ENCODE measurements at places on chromosomes 5 and 9.

DNA sequence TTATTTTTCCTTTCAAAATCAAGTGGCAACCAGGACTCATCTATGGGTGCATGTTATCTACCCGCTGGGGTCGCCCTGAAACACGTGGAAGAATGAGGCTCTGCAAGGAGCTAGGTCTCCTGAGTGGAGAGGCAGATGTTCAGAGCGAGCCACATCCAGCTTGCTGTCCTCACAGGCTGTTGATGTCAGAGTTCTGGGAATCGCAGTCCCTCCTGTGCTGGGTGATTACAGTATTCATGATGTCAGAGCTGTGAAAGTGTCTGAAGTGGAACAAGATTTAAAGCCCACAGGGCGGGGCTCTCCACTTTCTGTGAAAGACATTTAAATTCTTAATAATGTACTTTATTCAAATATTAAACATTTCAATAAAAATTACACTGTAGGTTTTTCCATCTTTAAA is 24.4 kb upstream of the LMX1B start:
- DNase-seq = no peak

- DNase-seq = no peak
These were observed 33.7 kb downstream of the CRB2 start for GRCh38 chr9:123389698-123390097.

- DNase-seq = no peak
These were observed 41.2 kb downstream of the NIM1K start for GRCh38 chr5:43232943-43233833.

GRCh38 chr5:60640901-60641300 is 59.1 kb downstream of the DEPDC1B start:
- DNase-seq = no peak

GRCh38 chr5:58258984-58259684 is 200.8 kb downstream of the PLK2 start:
- no peak for DNase-seq

- no peak for DNase-seq
These were observed 28.0 kb upstream of the SYK start for GRCh38 chr9:90773617-90774016.

- DNase-seq = no peak
These were observed 19.4 kb downstream of the CCNH start for GRCh38 chr5:87393331-87393730.

DNA sequence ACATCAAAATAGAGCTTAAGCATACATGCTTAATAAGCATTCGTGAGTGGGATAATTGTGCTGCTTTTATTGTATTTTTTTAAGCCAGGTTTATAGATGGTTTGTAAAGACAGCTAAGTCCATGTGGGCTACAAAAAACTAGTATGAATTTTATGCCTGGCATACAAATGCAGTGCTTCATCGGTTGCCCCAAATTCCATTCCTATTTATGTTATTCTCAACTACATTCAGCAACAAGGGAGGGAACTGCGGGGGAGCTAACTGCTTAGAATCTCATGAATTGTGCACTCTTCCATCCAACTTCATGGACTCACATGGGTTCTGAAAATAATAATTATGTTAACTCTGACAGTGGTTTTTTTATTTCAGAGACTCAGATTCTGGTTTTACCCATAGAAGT is 199.2 kb downstream of the FAM170A start:
- DNase-seq = no peak

- DNase-seq = no peak
These were observed 268.8 kb upstream of the NREP start for GRCh38 chr5:112025757-112026156.

DNA sequence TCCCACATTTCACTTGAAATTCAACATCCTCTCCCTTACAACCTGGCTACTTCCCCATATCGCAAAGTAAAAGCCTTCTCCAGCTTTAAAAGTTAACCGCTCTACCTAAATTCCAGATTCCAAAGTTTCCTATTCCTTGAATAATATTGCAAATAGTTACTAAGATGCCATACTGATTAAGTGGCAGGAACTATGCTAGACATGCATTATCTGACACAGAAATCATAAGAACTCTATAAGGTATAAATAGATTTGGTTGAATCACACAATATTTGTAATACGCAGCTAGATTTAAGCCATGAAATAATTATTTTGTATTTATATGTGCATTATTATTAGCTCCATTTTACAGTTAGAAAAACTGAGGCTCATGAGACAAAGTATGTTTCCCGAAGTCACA is 92.8 kb downstream of the NFIB start:
- DNase-seq = no peak

DNA sequence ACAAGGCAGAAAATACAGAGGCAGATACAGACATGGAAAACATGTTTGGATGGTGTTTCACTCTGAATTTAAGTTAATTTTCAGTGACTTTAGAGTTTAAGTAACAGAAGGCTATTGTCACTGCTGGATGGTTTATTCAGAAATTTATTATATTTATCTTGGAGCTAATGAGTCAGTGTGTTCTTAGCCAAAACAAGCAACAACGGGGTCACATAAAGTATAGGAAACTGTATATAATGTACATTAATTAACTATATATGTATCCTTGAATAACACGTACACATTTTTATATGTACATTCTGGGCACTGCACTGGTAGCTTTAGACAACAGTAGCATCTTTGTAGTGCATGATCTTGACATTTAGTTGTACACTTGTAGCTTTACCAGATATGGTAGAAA is 30.7 kb downstream of the CYLC2 start:
- DNase-seq = no peak

- DNase-seq = no peak
These were observed 150.4 kb downstream of the C5orf15 start for GRCh38 chr5:133818031-133818431.

DNA sequence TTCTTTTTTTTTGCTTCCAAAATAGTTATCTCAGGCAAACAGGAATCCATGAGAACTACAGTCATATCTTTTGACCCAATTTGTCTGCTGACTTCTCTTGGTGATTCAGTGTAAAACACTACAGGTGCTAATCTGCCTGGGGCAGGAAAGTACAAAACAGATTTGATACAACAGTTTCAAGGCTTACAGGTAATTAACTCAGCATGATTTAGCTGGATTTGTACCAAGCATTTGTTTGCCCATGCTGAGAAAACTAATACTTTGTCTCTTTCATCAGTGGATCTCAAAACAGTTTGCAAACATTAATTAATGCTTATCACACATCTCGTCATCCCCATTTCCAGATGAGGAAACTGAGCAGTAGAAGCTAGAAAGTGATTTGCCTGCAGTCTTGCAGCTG is 312.5 kb upstream of the SEMA6A start:
- no peak for DNase-seq
